ENCODE measurements at places on chromosomes 3 and 15.

GRCh38 chr3:53056442-53056841 is 10.6 kb upstream of the SFMBT1 start:
- DNase-seq: no peak

GRCh38 chr15:29216955-29217354 is 52.7 kb downstream of the NSMCE3 start:
- DNase-seq: no peak

DNA sequence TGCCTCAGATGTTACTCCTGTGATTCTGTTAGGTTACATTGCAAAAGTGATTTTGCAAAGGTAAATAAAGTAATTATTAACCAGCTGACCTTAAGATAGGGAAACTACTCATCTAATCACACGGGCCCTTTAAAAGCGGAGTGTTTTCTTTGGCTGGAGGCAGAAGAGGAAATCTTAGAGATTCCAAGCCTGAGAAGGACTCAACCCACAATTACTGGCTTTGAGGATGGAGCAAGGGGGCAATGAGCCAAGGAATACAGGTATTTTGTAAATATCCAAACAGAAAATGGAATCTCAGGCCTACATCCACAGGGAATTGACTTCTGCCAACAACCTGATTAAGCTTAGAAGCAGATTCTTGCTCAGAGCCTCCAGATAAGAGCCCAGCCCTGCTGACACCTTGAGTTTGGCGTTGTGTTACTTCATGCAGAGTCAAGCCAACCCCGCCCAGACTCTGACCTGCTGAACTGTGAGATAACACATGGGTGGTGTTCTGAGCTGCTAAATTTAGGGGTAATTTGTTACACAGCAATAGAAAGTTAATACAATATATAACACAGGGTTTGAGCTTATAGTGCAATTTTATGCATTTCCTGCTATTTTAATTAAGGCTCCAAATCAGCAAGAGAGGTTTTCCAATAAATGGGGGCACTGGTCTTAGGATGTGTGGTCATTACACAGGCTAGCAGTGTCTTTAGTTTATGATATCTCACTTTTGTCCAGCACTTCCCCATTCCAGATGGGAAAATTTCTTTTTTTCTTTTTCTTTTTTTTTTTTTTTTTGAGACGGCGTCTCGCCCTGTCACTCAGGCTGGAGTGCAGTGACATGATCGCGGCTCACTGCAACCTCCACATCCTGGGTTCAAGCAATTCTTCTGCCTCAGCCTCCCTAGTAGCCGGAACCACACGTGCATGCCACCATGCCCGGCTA is 19.5 kb downstream of the NFKBIZ start:
- DNase-seq: no peak

DNA sequence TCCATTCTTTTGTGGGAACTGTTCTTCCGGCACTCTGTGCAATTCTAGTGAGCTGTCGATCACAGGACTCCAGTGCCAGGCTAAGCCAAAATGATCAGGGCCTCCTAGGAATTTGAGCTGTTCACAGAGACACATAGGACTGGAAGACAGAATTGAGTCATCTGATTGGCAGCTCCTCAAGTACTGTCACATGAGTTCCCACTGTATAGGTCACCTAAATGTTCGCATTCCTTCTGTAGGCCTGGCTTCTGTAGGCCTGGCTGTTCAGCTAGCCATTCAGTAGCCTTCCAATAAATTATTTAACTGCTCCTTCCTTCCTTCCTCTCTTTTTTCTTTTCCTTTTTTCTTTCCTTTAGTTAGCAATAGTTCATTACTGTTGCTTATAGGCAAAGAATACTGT is 4.3 kb downstream of the PROS1 start:
- no peak for DNase-seq

GRCh38 chr3:68121287-68121686 is 466.9 kb upstream of the SUCLG2 start:
- no peak for DNase-seq

- DNase-seq: peak; percentile 53
Measured at GRCh38 chr3:141076797-141077571, 25.8 kb downstream of the SPSB4 start.

GRCh38 chr3:158961471-158961870 is 159.6 kb downstream of the MFSD1 start:
- no peak for DNase-seq

GRCh38 chr15:79071901-79072300 is 18.7 kb downstream of the RASGRF1 start:
- DNase-seq: no peak

GRCh38 chr15:48945386-48945785 is 18.3 kb downstream of the SHC4 start:
- DNase-seq: no peak

GRCh38 chr3:66991459-66991858 is 6.6 kb upstream of the KBTBD8 start:
- DNase-seq: no peak

GRCh38 chr3:195219351-195220230 is 51.4 kb downstream of the XXYLT1 start:
- DNase-seq: no peak

- DNase-seq: no peak
Measured at GRCh38 chr15:65211482-65211982, 259 bp upstream of the CILP start.

GRCh38 chr15:62877276-62877857 is 165.2 kb upstream of the TPM1 start:
- DNase-seq: no peak

DNA sequence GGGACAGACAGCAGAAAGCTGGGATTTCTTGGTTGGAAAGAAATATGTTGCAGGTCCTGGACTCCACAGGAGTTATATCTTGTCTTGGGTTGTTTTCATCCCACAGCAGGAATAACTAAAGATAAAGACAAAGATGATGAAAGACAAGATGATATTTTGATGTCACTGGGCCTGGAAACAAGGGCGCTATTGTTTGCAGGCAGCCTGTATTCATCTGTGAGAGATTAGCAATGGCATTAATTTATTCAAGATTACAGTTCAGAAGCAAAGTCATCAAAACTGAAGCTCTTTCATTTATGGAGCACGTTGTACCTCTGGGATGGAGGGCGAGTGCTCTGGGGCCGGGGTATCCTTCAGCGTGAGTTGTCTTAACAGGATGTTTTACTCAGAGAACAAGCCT is 213.8 kb downstream of the LRTM1 start:
- DNase-seq: no peak

DNA sequence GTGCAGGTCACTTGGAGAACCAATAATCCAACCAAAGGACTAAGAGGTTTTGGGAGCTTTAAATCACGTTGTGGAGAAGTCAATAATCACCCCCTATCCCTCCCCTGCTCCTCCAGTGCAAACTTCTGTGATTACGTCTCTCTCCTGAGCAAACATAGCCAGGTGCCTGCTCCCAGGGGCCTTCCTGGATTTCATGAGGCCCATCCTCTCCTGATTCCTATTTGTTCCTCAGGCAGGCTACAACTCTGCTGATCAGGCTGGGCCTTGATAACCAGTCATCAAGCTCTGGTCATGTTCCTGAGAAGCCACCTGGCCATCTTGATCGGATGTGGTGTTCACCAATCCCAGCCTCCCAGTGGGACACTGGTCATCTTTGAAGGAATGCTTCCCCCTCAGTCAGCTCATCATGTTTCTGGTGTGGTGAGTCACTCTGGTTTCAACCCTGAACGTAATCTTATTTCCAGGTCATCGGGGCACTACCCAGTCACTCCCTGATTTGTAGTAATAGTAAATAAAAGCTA is 2.9 kb upstream of the ZNF710 start:
- DNase-seq: no peak

- DNase-seq: no peak
Measured at GRCh38 chr3:142046320-142047020, 102.9 kb downstream of the TFDP2 start.

GRCh38 chr3:119570229-119570628 is 9.1 kb upstream of the ADPRH start:
- no peak for DNase-seq

DNA sequence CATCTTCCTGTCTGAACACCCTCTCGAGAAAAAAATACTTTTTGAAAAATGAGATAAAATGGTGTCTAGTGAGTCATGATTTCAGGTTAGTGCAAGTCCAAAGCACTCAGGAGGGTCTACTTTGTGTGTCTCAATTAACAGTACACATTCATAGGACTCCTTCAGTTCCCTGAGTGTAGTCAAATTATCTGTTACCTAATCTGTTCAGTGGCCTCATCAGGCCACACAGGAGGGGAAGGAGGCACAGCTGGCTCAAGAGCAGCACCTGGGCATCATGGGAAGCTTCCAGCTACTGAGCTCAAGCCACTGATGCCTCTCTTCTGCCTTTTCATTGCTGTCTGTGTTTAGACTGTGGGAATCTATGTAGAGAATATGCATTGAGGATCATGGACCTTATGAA is 341.4 kb upstream of the SGO1 start:
- no peak for DNase-seq

DNA sequence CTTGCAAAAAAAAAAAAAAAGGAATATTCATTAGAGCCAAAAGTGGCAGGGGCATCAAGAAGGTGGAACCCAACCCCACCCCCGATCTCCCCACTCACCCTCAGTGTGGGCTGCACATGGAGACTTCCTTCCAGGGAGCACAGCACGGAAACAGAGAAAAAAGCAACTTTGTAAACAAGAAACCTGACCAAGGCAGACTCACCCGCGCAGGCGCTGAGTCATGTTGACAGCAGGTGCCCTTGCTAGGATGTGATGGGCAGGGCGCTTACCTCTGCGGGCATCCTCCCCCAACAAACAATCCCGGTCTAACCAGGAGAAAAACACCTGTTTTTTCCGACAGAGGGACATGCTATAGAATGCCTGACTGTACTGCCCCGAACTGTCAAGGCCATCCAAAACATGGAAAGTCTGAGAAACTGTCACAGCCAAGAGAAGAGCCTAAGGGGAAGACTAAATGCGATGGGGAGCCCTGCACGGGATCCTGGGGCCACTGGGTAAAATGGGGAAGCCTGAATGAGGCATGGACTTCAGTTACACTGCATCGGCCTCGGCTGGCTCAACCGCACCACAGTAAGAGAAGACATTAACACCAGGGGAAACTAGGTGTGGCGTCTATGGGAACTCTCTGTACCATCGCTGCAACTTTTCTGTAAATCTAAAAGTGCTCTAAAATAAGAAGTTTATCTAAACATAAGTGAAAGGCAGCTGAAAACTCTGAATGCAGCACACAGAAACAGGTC is 66.7 kb upstream of the GATA2 start:
- DNase-seq: no peak

- no peak for DNase-seq
Measured at GRCh38 chr3:76026379-76026778, 241.0 kb upstream of the ZNF717 start.

DNA sequence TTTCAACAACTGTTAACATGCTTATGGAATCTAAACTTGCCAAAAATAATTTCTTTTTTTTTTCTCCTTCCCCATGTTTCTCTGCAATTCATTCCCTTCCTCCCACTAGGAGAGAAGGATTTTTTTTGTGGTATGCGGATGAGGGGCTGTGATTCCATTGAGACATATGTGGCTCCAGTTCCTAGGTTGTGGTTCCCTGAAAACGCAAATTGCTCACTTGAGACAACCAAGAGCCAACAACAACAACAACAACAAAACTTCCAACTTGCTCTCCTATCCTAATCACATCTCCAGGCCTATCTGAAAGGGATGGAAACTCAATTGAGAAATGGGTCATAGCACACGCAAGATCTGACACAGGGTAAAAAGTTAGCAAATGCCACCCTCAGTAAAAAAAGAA is 406.5 kb upstream of the TGFBR2 start:
- no peak for DNase-seq

GRCh38 chr3:8938021-8938420 is 25.3 kb downstream of the RAD18 start:
- DNase-seq: no peak

GRCh38 chr3:31448035-31448881 is 84.5 kb upstream of the STT3B start:
- DNase-seq: no peak

GRCh38 chr3:106114848-106115247 is 246.0 kb upstream of the CBLB start:
- no peak for DNase-seq

- no peak for DNase-seq
Measured at GRCh38 chr15:73571346-73571745, 61.8 kb downstream of the NPTN start.

- no peak for DNase-seq
Measured at GRCh38 chr3:14652-15051, 181.9 kb upstream of the CHL1 start.

GRCh38 chr3:10119376-10119775 is 3.9 kb downstream of the BRK1 start:
- no peak for DNase-seq

DNA sequence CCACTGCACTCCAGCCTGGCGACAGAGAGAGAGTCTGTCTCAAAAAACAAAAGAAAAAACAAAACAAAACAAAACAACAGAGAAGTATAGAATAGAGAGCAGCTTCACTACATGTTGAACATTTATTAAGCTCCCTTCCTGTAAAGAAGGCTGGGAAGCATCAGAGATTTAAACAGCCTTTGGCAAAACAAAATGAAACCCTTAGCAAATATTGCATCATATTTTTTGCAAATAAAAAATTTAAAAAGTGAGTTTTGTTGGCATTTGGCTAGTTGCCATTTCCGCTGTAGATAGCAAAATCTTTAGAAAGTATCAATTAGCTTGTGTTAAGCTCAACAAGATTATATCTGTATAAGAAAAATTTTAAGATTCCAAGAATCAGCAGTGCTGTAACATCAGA is 151.2 kb downstream of the SERPINI1 start:
- no peak for DNase-seq

- DNase-seq: no peak
Measured at GRCh38 chr3:14623569-14624051, 28.0 kb upstream of the CCDC174 start.

DNA sequence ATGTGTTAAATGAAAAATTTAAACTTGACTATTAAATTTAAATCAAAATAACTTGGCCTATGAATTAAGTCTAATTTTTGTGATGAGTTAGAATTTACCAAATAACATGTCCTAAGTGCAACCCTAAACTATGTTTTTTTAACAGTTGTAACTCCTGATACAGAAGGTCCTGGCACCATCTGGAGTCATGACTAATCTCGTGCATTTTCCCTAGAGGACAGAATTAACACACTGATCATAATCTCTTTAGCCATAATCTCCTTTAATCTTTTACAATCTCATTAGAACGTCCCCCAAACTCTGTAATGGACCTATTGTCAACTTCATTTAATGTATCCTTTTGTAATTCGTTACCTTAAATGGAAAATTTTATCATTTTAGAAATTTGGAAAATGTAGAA is 100.6 kb downstream of the SUCNR1 start:
- no peak for DNase-seq

GRCh38 chr15:31442699-31443111 is 116.1 kb downstream of the KLF13 start:
- DNase-seq: no peak

DNA sequence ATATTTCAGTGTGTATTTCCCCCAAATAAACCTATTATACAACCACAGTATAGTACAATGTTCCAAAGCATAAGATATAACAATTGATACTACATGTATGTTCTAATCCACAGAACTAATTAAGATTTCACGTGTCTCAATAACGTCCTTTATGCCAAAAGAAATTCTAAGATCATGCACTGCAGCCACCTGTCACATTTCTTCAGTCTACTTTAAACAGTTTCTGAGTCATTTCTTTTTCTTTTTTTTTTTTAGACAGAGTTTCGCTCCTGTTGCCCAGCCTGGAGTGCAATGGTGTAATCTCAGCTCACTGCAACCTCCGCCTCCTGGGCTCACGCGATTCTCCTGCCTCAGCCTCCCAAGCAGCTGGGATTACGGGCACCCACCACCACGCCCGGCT is 190.2 kb downstream of the STAG1 start:
- DNase-seq: no peak
